ENCODE measurements at places on chromosomes 5 and 9. TPM values are rescaled to one million over a fixed set of nuclear protein-coding genes. Genes with fewer than 3 reads are reported as not detected.
A peak's percentile ranks its signal among the peaks of the same experiment; 100 is the strongest.

DNA sequence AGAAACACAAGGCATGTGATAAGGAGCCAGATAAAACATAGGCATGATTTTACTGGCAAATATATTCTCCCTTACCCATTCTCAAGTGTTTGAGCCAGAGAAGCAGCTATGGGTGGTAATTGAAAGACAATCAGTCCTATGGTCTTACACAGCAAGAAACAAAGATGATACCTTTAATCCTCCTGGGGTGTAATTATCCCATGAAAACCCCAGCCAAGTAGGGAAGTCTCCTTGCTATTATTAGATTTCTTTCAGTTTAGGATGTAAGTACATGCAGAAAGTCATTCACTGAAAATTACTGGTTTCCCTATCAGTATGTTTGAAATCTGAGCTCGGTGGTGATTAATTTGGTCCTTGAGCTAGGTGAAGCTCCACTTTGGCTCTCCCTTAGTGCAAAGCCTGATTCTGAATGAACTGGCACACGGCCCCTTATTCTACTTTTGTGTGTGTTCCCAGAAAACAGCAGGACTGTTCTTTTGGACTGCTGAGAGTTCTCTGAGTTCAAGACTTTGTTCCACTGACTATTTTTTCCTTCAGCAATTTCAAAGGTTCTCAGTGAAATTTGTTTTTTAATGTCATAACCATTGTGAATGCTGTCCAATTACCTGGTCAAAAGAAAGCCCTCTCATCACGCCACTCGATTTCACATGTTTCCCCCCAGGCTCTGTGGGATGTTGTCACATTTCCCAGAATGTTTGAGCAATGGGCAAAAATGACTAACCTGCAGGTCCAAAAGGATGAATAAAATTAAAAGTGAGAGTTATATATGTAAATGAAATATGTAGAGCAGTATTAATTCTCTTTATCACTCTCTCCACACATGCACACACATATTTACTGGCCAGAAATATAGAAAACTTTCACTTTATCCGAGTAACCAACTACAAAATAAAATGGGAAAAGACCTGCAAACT lies 343.0 kb downstream of the RAB3C start:
- DNase-seq, result no peak

GRCh38 chr5:66322786-66323528 lies 178.9 kb downstream of the SREK1 start:
- no peak for DNase-seq

DNA sequence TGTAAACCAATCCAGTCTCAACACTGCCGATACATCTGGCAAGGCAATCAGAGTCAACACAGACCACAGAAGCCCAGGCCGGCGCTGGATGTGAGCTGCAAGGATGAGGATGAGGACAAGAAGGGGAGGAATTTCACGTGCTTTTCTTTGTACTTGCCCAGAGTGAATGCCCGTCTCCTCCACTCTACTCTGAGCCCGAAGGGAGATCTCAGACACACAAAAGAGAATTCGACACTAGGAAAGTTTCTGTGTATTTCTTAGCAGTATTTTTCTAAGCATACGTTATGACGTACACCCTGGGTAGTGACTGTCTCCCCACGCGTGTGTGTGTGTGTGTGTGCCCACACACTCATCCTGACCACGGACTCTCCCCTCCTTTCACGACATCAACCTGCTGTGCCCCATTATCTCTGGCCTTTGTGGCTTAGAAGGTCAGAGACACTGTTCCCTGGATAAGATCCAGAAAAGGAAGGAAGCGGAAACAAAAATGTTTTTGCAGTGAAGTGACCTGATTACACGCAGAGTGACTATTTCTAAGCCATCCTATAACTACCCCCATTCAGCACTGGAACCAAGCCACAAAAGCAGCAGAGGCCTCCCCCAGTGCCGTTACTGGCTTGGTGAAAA lies 227.3 kb upstream of the DAPK1 start:
- no peak for DNase-seq

DNA sequence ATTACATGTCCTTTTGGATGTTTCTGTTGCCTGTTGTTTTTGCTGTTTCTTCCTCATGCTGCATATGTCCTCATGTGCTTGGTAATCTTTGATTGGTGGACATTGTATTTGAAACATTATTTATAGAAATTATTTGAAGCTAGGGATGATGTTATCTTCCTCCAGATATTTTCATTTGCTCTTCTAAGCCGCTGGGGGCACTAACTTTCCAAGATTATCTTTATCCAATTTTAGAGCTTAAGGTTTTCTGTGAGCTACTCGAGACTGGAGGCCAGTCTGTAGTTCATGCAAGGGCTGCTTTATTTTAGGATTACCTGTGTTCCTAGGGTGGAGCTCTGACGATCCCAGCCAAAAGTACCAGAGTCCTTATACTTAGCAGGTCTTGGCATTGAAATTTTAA lies 40.9 kb downstream of the STX17 start:
- no peak for DNase-seq

- no peak for DNase-seq
Measured at GRCh38 chr5:127572930-127573329, 55.5 kb downstream of the PRRC1 start.

- DNase-seq, result no peak
Measured at GRCh38 chr5:184471-184870, 6.8 kb upstream of the LRRC14B start.

DNA sequence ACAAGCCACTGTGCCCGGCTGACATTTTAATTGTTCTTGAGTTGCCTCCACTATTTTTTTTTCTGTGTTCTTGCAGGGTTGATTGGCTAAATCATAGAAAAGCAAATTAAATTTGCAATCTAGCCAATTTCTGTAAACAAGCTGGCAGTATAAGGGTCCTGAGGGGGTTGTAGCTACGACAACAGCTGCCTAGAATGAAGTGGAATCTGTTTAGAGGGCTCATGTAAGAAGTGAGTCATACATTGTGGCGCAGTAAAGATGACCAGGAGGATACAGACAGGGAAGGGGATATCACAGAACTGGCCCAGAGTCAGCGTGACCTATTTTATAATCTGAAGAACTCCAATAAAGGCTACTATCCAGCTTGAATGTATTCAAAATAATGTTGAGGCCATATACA lies 82.2 kb upstream of the TLE1 start:
- no peak for DNase-seq

GRCh38 chr5:135097390-135097789 lies 63.4 kb upstream of the PITX1 start:
- no peak for DNase-seq

DNA sequence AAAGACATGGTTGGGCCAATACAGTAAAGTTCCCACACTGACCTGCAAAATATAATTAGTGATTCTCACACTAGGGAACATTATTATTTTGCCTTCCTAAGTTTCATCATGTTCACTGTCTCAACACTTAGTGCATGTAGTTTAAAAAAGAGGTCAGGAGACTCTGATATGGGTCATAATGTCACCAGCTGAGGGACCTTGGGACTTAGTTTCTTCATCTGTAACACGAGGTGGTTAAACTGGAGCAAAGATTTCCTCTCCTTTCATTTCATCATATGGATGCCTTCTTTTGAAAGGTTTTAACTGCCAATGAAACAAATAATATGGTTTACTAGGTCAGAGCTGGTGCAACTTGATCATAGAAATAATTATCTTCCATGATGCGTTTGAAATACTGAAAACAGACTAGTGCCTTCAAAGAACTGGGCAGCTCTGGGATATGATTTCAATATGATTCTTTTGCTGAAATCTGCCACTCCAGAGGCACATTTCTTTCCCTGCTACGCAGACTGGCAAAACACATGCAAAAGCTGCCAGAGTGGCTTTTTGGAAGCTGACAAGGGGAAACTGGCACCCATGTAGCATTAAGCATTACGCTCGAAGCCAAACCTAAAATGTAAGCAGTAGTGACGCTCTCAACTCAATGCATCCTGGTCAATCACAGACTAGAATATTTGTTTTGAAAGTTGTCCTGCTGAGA lies 20.8 kb downstream of the RETREG1 start:
- no peak for DNase-seq

DNA sequence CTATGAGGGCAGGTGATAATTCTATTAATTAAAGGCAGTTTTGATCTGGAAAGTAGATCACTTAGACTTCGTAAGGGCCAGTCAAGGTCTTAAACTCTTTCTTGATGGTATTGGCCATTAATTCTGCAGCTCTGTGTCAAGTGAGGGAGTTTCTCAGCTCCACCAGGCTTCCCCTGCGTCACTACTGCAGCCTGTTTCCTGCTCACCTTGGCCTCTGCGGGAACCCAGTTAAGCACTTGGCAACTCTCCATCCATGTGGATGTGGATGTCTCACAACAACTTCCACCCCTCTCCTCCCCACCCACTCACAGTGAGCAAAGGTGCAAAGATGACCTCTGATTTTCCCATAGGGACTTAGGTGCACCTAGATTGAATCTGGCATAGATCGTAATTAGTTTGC lies 191.6 kb downstream of the PLK2 start:
- DNase-seq, result peak; percentile 20

- DNase-seq, result no peak
Measured at GRCh38 chr9:93479726-93480125, 26.3 kb upstream of the FAM120AOS start.

DNA sequence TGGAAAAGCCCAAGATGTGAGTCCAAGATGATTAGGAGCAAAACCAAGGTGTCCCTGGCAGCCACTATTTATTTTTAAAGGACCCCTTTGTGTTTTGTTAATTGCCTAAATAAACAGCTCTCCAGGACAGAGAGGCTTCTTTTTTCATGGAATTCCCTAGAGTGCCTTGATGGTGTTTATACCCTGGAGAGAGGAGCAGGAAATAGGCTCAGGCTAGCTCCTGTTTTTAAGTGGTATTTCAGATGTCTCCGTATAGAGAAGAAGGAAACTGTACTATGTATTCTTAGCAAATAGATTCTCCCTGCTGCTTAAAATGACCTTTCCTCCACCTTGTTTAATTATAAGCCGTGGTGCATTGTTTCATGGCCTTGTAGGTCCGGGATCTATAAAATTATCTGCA lies 292.4 kb downstream of the CD180 start:
- no peak for DNase-seq

DNA sequence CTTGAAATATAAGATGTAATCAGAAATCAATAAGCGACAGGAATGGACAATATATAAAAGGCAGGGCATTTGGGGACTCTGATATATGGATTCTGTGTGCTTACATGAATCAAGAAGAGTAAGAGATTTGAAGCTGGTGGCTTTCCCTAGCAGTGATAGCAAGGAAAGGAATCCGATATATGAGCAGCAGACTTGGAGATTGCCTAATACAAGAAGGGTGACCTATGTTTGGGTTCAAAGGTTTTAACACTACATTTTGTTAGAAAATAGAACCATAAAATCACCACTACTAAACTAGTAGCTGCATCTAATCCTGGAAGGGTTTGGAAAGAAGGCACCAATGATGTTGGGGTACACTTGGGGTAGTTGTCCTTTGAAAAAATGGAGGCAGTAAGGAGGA lies 2.4 kb upstream of the OR1L3 start:
- DNase-seq, result no peak

- no peak for DNase-seq
Measured at GRCh38 chr9:111253742-111254437, 76.1 kb downstream of the OR2K2 start.

DNA sequence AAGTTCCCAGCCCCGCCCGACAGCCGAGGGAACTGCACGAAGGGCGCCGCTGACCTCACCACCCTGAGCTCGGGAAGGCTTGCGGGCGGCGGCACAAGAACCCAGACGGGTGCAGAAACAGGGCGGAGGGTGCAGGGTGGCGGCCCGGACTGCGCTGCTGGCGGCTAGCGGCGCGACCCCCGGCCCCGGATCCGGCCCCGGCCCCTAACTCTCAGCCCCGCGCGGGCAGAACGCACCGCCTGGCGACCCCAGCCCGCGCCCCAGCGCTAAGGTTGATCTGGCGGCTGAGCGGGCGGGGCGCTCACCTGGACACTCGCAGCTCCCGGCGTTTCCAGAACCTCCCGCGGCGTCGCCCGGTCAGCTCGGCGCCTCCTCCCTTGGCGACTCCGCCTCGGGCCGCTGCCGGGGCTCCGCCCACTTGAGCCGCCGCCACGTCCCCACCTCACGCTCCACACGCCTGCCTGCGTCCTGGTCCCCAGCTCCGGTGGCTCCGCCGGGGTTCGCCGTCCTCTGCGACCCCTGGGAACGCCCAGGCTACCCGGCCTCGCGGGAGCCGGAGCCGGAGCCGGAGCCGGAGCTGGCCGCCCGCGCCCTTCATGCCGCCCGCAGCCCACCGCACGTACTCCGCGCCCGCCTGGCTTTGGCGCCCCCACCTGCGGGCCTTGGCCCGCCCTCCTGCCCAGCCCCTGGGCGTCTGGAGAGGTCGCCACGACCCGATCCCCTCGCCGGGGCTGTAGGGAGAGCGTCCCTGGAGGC lies at the start of gene P4HA2:
Gene P4HA2, minus strand, starts transcription at position 369 of the 756 bp plus-strand sequence. CDS start 9,227 bp downstream, outside the sequence.
- peak; percentile 94 for DNase-seq

- peak; percentile 66 for DNase-seq
Measured at GRCh38 chr9:133347515-133347984, 381 bp downstream of the MED22 start.

TRPM6 gene
- 1.3 TPM for total RNA-seq

RANBP3L gene
- 7.1 TPM for total RNA-seq

CDO1 gene
- 3.0 TPM for total RNA-seq

CDKN2B gene
- 1.8 TPM for total RNA-seq

SOHLH1 gene
- total RNA-seq, result not detected

GPR150 gene
- total RNA-seq, result 0.16 TPM
